Activated CD4-positive, alpha-beta T cell treated with anti-CD3 and anti-CD28 coated beads for 36 hours (primary cell): ENCODE measurements at places on chromosomes 11 and 22.

GRCh38 chr22:38873469-38874411, 1.7 kb upstream of the CBX6 start:
- DNase-seq = peak; percentile 88

DNA sequence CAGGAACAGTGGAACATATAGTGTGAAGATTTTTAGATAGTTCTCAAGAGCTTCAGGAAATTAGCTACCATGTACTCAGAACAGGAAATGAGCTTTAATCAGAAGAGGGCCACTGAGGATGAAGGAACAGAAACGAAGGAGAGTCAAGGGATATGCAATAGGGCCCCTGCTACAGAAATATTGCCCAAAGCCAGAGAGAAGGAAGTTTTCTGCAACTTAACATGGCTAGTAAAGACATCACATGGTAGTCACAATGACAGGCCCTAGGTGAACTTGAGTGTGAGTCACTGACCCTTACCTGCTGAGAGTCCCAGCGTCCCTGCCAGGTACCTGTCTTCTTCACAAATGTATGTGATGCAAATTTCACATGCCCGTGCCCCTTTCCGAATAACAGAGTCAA, 25.2 kb upstream of the CARD16 start:
- DNase-seq = no peak

DNA sequence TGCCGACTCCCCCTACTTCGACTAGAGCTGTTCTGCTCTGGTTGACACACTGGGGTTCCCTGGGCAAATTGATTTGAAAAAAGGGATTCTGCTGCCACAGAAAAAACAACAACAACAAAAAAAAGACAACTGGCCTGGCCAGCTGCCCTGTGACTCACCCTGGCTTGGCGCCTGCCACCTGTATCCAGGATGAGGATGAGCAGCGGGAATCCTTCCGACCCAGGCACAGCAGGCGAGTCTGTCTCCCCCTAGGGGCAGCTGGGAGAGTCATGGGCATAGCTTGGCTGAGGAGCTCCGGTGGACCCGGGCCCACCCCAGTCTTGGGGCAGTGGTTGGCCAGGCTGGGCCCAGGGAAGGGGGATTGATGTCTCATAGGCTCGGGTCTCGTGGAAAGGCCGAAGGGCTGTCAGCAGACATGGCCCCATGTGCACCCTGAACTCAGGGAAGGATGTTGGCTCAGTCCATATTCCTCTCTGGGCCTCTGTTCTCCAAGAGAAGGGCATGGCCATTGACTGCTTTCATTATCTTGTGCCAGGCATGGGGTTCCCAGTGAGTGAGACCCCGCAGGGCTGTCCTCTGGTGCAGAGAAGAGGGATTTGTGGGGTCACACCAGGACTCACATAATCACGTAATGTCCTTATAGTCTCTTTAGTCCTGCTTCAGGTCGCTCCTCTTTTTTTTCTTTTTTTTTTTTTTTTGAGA, 10.4 kb upstream of the SUN2 start:
- peak; percentile 60 for DNase-seq

DNA sequence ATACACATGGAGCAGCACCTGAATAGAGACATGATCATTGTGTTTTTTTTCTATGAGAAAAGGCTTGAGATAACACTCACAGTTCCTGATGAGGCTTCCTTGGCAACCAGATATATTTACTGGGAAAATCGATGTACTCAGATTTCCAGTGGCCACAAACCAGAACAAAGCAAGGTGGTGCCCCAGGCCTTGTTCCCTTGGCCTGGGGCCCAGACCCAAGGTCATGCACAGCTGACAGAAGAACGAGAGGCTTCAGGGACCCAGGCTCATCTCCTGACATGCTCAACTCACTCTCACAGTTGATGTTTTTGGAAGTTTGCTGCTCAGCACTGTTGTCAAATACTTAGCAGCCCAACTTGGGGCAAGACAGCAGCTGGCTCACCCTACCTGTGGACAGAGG, 281.8 kb downstream of the NTM start:
- no peak for DNase-seq

DNA sequence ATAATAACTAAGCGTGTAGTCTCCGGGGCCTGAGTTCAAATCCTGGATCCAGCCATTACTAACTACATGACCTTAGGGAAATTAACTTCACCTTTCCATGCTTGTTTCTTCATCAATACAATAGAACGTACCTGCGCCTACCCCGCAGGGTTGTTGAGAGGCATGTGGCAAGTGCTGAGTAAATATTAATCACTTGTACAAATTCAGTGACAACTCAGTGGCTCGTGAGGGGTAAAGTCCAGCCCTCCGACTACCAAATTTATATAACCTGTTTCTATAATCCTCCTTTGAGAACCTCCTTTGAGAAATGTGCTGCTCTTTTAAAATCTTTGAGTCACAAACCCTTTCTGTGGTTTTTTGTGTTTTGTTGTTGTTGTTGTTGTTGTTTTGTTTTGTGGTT, 49.8 kb downstream of the FEZ1 start:
- DNase-seq = no peak

GRCh38 chr22:32788904-32789624, 12.4 kb upstream of the TIMP3 start:
- DNase-seq = no peak
